Left renal pelvis (tissue), 4 donors: ENCODE measurements at places on chromosomes 13 and 19.

GRCh38 chr19:52785506-52785905, 1.1 kb downstream of the ZNF600 start:
- no peak for DNase-seq

DNA sequence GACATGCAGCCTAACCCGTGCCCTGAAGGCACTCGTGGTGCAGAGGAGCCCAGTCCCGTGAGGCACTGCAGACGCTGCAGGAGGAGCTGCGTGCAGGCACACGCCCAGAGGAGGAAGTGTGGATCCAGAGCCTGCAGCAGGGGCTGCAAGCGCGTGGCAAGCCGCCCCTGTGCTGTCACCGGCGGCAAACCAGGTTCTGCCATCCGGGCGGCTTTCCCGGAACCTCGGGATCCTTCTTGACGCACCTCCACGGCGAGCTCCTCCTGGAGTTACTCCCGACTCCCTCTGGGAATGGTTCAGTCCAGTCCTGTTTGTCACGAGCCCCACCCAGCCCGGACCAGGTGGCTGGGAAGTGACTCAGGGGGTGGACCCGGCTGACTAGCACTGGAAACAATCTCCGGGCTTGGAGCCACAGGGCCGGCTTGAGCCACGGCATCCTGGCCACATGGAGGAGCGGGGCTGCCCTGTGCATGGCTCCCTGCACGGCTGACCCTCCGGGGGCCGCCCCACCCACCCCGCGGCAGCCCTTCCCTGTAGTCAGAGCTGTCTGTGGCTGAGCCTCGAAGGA, 10.2 kb downstream of the DPP9 start:
- DNase-seq = no peak

DNA sequence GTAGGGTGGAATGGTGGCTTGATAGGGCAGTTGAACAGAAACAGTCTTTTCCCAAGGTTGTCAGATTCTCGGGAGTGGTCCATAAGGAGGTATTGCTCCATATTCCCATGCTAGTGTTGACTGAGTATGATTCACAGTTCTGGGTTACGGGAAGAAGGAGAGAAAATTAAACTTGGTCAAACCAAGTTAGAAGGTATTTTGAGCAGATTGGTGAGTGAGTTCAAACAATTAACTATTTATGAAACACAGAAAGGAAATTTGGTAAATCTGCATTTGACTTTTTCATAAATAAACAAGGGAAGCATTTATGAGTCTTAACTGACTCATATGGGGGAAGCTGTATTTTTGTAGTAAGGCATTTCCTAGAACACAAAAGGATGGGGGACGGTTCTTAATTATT, 2419.4 kb downstream of the PCDH9 start:
- DNase-seq = no peak

DNA sequence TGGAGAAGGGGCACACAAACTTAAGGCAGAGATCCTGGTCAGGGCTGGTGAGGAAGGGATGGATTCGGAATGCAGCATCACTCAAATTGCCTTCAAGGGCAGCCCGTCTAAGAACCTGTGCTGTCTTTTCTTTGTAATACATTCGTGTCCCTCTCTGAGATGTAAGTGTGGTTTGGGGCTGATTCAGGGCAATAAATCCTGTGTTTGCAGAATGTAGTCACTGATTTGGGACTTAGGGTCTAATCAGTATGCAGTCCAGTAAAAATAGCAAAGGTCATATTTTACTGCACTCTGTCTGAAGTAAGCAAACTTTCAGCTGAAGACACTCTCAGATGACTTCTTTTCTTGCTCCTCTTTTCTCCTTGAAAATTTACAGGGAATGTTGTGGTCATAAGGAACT, 93.8 kb upstream of the C1QTNF9B start:
- DNase-seq = no peak

DNA sequence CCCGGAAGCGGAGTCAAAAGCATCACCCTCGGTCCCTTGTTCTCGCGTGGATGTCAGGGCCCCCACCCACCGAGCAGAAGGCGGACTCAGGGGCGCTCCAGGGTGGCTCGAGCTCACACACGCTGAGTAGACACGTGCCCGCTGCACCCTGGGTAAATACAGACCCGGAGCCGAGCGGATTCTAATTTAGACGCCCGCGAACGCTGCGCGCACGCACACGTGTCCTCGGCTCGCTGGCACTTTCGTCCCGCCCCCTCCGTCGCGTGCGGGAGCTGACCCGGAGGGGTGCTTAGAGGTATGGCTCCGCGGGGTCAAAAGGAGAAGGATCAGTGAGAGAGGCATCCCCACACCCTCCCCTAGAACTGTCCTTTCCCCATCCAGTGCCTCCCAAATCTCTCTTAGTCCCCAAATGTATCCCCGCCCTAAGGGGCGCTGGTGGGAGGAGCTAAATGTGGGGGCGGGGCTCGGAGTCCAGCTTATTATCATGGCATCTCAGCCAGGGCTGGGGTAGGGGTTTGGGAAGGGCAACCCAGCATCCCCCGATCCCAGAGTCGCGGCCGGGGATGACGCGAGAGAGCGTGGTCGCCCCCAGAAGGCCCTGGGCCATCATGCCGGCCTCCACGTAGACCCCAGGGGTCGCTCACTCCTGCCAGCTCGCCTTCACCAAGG, 451 bp upstream of the ICAM5 start:
- DNase-seq = no peak

DNA sequence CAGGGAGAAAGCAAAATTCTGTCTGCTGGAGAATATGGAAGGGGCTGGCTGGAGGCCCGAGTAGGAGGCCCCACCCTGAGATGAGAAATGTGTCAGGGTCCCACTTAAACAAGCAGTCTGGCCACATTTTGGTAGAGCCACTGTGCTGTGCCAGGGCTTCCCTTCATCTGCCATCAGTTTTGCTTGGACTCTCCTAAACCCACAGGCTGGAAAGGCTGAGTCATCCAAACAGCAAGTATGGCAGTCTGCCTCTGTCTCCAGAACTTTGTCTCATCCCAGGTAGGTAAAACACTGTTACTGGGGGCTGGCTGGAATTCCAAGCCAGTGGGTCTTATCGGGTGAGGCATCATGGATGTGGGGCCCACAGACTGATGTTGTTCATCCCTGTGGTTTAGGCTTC, 1390.6 kb downstream of the UQCRFS1 start:
- no peak for DNase-seq

DNA sequence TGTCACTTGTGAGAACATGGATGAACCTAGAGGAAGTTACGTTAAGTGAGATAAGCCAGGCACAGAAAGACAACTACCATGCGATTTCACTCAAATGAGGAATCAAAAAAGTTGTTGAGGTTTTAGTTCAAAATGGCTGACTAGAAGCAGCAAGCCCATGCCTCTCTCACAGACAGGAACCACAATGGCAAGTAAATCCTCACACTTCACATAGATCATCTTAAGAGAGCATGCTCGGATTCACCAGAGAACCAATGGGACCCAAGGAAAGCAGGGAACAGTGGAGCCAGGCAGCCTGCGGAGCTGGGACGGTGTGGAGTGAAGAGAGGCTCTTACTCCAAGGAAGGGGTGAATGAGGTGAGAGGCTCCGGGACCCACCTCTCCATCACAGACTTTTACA, 581.0 kb downstream of the UQCRFS1 start:
- no peak for DNase-seq

- no peak for DNase-seq
Measured at GRCh38 chr19:16595097-16595496, 22.9 kb upstream of the SLC35E1 start.

DNA sequence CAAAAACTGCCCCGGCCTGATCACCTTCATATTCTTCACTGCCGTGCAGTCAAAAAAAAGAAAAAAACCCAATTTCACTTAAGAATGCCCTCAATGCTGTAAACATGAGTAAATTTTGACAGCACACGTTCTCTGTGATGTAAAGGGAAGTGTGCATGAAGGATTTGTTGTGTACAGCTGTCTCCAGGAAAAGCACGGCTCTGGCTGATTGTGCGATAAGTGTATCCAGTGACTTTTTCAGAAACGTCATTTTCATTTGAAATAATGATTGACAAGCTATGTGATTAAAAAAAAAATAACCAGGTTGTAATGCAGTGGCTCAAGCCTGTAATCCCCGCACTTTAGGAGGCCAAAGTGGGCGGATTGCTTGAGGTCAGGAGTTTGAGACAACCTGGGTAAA, 39.6 kb downstream of the ANKRD10 start:
- DNase-seq = no peak
